ENCODE measurements at places on chromosomes 2 and 18.

- no peak for DNase-seq
Measured at GRCh38 chr2:176268976-176269318, 295 bp upstream of the MTX2 start.

- DNase-seq: no peak
Measured at GRCh38 chr2:111178730-111179405, 58.2 kb downstream of the BCL2L11 start.

- no peak for DNase-seq
Measured at GRCh38 chr2:159900343-159900742, 102.3 kb upstream of the CD302 start.

DNA sequence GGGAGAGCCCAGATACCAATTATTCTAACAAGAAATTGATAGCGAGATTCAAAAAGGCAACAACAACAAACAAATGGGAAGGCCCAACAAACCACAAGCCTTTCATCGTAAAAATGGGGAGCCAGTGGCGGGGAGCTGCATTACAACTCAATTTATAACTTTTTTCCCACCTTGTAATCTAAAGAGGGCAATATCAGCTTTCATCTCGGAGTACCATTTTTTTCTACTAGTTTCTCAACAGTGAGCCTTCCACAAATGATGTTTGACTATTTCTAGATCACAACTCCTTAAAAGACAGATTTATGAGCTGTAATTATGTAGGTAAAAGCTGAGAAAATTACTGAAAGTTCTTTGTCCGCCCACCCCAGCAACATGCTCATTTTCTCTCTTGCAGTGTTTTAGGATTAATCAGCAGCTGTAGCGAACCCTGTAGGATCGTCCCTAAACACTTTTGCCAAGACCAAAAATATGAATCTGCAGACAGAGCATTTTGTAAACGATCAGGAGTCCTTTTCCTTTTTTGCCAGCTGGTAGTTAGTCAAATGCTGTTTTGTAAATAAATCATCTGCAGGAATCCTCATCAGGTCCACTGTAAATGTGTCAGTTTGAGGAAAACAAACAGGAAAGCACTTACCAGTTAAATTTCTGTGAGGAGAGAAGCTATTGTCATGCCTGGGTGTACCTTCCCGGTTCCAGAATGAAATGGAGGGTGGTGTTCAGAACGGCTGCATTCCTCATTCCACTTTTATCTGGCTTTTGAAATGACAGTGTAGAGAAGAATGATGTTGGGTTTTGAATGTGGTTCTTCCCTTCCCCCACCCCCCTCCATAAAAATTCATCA, 53.2 kb downstream of the EEF1B2 start:
- no peak for DNase-seq

DNA sequence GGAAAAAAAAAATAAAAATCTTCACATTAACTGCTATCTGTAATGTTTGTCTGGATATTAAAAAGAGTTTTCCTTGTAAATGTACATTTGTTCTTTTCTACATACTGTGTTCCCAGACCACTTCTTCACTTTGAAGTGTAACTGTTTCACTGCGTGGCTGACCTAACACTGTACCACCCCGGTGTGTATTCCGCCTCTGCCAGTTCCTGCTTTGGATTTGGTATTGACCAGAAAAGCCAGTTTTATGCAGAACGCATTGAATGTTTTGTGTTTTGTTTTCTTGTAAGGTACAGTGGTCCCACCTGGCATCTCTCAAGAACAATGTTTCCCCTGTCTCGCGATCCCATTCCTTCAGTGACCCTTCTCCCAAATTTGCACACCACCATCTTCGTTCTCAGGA, 128.2 kb upstream of the IL1R2 start:
- no peak for DNase-seq

GRCh38 chr2:16071865-16072637, 131.7 kb downstream of the MYCN start:
- no peak for DNase-seq

GRCh38 chr2:236644502-236644911, 74.9 kb downstream of the ACKR3 start:
- no peak for DNase-seq

DNA sequence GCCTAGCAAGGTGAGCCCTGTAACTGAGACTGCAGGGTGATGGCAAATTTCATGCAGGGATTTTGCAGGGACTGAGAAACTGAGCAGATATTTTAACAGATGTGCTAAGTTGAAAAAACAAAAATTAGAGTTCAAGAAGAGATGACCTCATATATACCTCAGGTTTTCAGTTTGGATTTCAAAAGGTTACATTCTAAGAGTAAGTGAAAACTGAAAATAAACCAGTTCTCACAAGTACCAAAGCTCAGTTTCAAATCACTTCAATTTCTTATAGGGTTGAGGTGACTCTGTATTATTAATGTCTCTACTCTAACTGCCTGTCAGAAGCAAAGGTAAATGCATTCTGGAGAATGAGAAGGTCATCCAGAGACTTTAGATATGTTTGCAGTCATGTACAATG, 237.4 kb upstream of the VRK2 start:
- no peak for DNase-seq

DNA sequence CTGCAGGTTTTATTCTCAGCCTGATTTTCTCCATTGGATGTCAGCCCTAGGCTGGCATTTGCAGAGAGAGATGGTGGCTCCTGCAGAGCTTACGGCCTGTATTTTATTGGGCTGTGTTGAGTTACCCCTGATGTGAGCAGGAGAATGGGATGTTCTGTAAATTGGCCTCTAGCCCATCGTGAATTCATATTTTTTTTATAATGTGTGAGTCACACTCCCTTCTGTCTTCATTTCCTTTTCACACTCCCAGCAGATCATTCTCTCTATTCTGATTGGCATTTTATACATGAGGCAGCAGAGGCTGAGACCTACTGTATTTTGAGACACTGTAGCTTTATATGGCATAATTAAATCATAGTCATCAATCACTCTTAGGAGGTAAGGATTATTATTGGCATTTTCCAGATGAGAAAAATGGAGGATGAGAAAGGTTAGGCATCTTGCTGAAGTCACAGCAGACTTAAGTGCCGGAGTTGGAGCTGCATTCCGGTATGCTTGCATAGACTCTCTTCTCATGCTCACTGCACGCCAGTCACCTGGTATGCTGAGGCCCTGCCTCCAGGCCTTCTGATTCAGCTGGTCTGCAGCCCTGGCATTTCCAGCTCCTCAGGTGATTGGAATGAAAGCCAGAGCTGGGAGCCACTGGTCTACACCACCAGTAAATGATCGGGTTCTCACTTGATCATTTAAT, 142.4 kb downstream of the NEDD4L start:
- no peak for DNase-seq

Data from cortex of kidney (tissue), 1 donor.